ENCODE measurements at places on chromosomes 2 and 18. TPM values are rescaled to one million over a fixed set of nuclear protein-coding genes. Genes with fewer than 3 reads are reported as not detected.

GRCh38 chr18:8298186-8298585, 311.1 kb upstream of the RAB12 start:
- H3K4me3 ChIP-seq, result no peak overlapping the region
- no peak for DNase-seq
- no peaks in the 10 kb centered on the region for H3K36me3 ChIP-seq
- no peaks in the 10 kb centered on the region for H3K4me1 ChIP-seq

DNA sequence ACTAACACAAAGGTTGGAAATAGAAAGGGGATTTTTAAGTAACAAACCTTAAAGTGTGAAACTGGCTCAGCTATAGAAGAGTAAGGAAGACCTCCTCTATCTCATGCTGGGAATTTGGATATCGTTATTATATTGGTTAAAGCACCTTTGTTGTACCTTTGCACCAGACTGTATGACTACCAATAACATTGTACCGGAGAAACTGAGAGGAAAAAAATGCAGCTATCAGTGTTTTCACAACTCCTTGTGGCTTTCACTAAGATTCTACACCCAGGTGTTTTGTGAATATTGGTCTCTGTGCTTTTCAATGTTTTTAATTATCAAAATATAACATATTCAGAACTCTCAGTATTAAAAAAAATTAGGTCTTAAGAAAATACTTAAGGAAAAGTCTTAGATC, 48.7 kb downstream of the DTNB start:
- no peaks in the 10 kb centered on the region for H3K36me3 ChIP-seq
- no peaks in the 10 kb centered on the region for H3K4me1 ChIP-seq
- no peaks in the 10 kb centered on the region for H3K27me3 ChIP-seq
- no peak for DNase-seq
- H3K4me3 ChIP-seq, result no peak overlapping the region

RUFY4 gene
- total RNA-seq, result not detected

- no peak overlapping the region for H3K27ac ChIP-seq
- no peaks in the 10 kb centered on the region for H3K36me3 ChIP-seq
- no peak for DNase-seq
- H3K4me1 ChIP-seq, result no peaks in the 10 kb centered on the region
- no peaks in the 10 kb centered on the region for H3K27me3 ChIP-seq
- H3K4me3 ChIP-seq, result no peak overlapping the region
These were observed 78.4 kb downstream of the NAPG start for GRCh38 chr18:10604182-10604581.

- no peaks in the 10 kb centered on the region for H3K36me3 ChIP-seq
- DNase-seq, result no peak
- H3K4me1 ChIP-seq, result peaks cover 63% of the 10 kb centered on the region
These were observed 65.1 kb downstream of the MAP4K4 start for GRCh38 chr2:101762451-101763171.

PKP4 gene
- total RNA-seq, result 29.6 TPM

HOXD1 gene
- not detected for total RNA-seq

DNA sequence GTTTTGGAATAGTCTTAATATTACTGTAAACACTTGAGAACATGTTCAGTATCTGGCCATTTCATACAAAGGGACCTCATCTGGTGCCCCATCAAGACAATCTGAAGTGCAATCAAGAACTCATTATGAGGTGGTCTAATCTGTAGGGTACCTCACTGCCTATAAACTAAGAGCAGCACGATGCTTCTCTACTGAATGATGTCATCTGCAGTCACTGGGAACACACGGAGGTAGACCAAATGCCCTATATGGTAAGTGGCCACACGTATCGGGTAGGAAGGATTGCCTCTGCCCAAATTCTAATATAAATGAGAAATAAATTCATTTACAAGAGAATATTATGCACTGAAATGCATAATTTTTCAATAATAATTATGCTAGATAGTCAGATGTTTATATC, 90.4 kb downstream of the SLC8A1 start:
- H3K4me1 ChIP-seq, result no peaks in the 10 kb centered on the region
- no peak for DNase-seq
- H3K36me3 ChIP-seq, result no peaks in the 10 kb centered on the region
- H3K4me3 ChIP-seq, result no peak overlapping the region
- H3K27ac ChIP-seq, result no peak overlapping the region

DNA sequence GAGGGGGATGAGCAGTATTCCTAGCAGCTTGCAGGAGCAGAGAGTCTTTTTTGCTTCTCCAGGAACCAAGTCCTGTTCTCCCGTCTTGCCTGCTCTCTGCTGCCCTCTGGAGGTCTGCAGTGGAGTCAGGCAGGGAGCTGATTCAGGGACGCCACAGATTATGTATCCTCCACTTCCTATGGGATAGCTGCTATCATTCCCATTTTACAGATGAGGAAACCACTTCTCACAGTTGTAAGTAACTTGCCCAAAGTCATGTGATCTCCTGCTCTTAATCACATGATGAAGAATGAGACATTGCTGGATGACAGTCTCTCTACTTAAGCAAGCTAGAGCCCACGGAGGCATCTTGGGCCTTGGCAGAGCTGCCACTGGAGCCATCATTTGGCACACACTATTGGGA, 8.3 kb downstream of the SLC4A5 start:
- no peaks in the 10 kb centered on the region for H3K36me3 ChIP-seq
- peaks cover 9% of the 10 kb centered on the region for H3K4me1 ChIP-seq
- peak; percentile 67 for DNase-seq
- no peak overlapping the region for H3K4me3 ChIP-seq
- no peaks in the 10 kb centered on the region for H3K27me3 ChIP-seq
- no peak overlapping the region for H3K27ac ChIP-seq

- H3K4me3 ChIP-seq, result no peak overlapping the region
- no peaks in the 10 kb centered on the region for H3K27me3 ChIP-seq
- no peaks in the 10 kb centered on the region for H3K36me3 ChIP-seq
- DNase-seq, result no peak
- H3K27ac ChIP-seq, result no peak overlapping the region
These were observed 22.7 kb upstream of the GCG start for GRCh38 chr2:162174746-162175145.

GRCh38 chr2:15191789-15192188, 369.3 kb downstream of the NBAS start:
- no peak overlapping the region for H3K4me3 ChIP-seq
- peaks cover 6% of the 10 kb centered on the region for H3K36me3 ChIP-seq
- no peaks in the 10 kb centered on the region for H3K4me1 ChIP-seq
- no peak overlapping the region for H3K27ac ChIP-seq

UGT1A1 gene
- total RNA-seq, result not detected

DNA sequence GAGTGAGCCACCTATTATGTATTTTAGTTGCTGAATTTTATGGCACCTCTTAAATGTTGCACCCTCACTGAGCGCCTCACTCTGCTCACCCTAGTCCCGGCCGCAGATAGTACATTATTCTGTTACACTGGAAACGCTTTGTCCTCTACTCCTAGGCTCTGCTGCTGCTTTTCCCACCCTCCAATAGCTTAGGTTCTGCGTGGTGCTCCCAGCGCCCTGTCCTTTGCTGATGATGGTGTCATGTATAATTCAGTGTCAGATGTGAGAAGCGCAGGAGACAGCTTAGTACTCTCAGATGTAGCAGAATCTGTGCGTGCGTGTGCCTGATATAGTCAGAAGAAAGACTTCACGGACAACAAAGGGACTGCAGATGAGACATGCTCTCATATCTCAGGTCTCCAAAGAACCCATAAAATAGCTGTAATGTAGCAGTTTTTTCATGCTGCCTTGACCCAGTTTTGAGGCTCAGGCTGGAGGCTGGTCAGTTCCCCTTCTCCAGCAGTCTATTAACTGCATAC, 1.4 kb upstream of the REEP1 start:
- no peak overlapping the region for H3K4me3 ChIP-seq
- no peak for DNase-seq
- H3K4me1 ChIP-seq, result peaks cover 4% of the 10 kb centered on the region
- peaks cover 27% of the 10 kb centered on the region for H3K27me3 ChIP-seq
- H3K27ac ChIP-seq, result no peak overlapping the region

DNA sequence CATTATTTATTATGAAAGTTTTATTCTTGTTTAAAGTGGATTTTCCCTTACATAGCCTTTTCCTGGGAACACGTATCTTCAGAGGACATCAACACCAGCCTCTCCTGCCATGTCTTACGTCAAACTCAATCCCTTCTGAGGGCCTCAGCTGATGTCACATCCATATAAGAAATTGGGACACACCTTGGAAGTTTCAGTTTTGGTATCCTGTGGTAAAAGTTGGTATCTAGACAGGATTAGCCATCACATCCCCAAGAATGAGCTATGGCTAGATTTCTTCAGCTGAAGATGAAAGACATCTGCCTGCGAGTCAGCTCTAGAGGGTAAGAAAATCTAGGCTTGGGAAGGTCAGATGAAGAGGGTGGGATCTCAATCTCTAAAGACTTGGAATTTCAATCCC, 75.8 kb upstream of the ZNF516 start:
- no peak for DNase-seq
- H3K27ac ChIP-seq, result no peak overlapping the region
- H3K4me3 ChIP-seq, result no peak overlapping the region
- H3K27me3 ChIP-seq, result no peaks in the 10 kb centered on the region

DNA sequence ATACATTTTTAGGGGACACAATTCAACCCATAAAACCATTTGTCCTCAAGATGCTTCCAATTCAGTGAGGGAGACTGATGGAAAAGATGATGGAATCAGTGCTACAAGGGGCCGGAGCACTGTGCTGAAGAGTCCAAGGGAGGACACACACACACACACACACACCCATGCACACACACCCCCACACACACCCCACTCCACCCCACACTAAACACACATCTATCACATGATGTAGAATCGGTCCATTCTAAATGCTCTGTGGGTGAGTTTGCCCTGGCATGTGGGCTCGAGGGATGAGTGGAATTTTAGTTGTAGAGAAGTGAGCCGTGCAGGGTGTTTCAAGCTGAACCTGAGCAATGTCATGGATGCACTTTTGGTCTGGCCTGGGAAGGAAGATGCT, 41.1 kb downstream of the PRKCE start:
- no peak overlapping the region for H3K27ac ChIP-seq
- DNase-seq, result no peak
- no peaks in the 10 kb centered on the region for H3K27me3 ChIP-seq
- H3K4me3 ChIP-seq, result no peak overlapping the region
- no peaks in the 10 kb centered on the region for H3K4me1 ChIP-seq

IL1RL1 gene
- 0.35 TPM for total RNA-seq

DNA sequence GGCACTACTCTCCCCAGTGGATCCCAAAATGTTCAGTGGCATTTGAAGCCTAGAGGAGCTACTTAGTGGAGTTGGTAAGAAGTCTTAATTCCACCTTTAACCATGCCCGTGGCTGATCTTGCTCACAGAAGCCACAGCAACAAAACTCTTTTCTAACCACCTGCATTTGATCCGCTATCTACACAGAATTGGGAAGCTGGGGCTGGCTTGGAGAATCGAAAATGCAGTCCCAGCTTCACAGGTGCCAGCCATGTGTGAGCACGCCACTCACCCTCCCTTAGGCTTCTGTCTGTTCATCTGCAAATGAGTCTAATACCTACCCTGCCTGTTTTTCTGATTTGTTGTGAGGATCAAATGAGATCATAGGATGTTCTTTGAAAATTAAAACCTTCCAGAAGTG, 182.6 kb downstream of the BCL11A start:
- no peaks in the 10 kb centered on the region for H3K36me3 ChIP-seq
- DNase-seq, result no peak
- H3K4me3 ChIP-seq, result no peak overlapping the region

GRCh38 chr2:120794716-120795115, 59.0 kb downstream of the GLI2 start:
- H3K36me3 ChIP-seq, result no peaks in the 10 kb centered on the region
- DNase-seq, result no peak
- no peak overlapping the region for H3K4me3 ChIP-seq
- no peaks in the 10 kb centered on the region for H3K4me1 ChIP-seq
- no peak overlapping the region for H3K27ac ChIP-seq
- H3K27me3 ChIP-seq, result no peaks in the 10 kb centered on the region

DNA sequence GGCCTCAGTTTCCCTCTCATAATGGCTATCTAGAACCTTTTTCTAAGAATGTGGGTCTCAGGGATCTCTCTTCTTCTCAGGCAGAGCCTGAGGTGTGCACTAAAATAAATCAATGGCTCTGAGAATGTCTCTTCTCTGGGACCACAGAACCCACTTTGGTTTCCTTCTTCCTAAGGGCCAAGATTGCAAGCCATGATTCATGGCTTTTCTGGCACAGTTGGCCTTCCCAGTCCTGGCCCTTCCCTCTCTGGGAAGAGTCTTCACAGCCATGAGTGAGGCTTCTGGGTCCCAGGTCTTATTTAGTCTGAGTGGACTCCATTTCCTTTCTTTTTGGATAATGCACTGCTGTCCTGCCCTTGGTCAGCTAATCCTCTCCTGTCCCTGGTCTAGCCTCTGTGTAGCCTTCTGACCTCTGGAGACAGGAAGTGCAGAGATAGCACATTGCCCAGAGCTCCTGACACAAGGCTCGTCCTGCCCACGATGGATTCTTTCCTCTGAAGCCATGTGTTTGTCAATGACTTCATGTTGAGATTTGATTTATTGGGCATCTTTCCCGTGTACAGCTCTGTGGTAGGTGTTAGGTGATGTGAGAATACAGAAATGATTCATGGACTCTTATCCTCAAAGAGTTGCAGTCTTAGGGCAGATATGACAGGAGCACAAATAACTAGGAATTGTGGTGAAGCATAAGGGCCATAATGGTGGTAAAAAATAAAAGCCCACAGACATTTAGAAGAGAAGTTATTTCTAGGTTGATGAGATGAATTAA, 245.0 kb downstream of the CLIP4 start:
- H3K36me3 ChIP-seq, result no peaks in the 10 kb centered on the region
- no peak for DNase-seq
- no peak overlapping the region for H3K4me3 ChIP-seq
- H3K4me1 ChIP-seq, result no peaks in the 10 kb centered on the region
- no peaks in the 10 kb centered on the region for H3K27me3 ChIP-seq

GRCh38 chr2:149021271-149021719, 17.2 kb upstream of the LYPD6B start:
- H3K4me1 ChIP-seq, result no peaks in the 10 kb centered on the region
- no peak overlapping the region for H3K27ac ChIP-seq
- H3K27me3 ChIP-seq, result no peaks in the 10 kb centered on the region
- DNase-seq, result no peak
- no peak overlapping the region for H3K4me3 ChIP-seq

- H3K4me3 ChIP-seq, result no peak overlapping the region
- no peaks in the 10 kb centered on the region for H3K4me1 ChIP-seq
These were observed 12.2 kb downstream of the GREB1 start for GRCh38 chr2:11546072-11546471.

MC5R gene
- not detected for total RNA-seq

GRCh38 chr2:97819754-97820153, 106.4 kb downstream of the ZAP70 start:
- H3K36me3 ChIP-seq, result no peaks in the 10 kb centered on the region
- H3K27me3 ChIP-seq, result no peaks in the 10 kb centered on the region
- no peak overlapping the region for H3K4me3 ChIP-seq
- no peak for DNase-seq

- no peak overlapping the region for H3K27ac ChIP-seq
- H3K36me3 ChIP-seq, result no peaks in the 10 kb centered on the region
- no peak overlapping the region for H3K4me3 ChIP-seq
- no peaks in the 10 kb centered on the region for H3K4me1 ChIP-seq
- H3K27me3 ChIP-seq, result no peaks in the 10 kb centered on the region
- no peak for DNase-seq
These were observed 339.2 kb upstream of the NRP2 start for GRCh38 chr2:205343103-205343502.

TGFA gene
- 0.42 TPM for total RNA-seq

GRCh38 chr2:187390891-187391290, 57.2 kb downstream of the CALCRL start:
- H3K27me3 ChIP-seq, result no peaks in the 10 kb centered on the region
- H3K4me1 ChIP-seq, result no peaks in the 10 kb centered on the region
- H3K27ac ChIP-seq, result no peak overlapping the region

GRCh38 chr2:136324966-136325365, 207.0 kb upstream of the CXCR4 start:
- no peak overlapping the region for H3K27ac ChIP-seq
- peaks cover 35% of the 10 kb centered on the region for H3K4me1 ChIP-seq
- H3K27me3 ChIP-seq, result no peaks in the 10 kb centered on the region
- no peaks in the 10 kb centered on the region for H3K36me3 ChIP-seq
- DNase-seq, result no peak
- no peak overlapping the region for H3K4me3 ChIP-seq
